ENCODE measurements at places on chromosomes 2 and 18. TPM values are rescaled to one million over a fixed set of nuclear protein-coding genes. Genes with fewer than 3 reads are reported as not detected.

Gene MAP4K3
- 36.7 TPM for total RNA-seq

Gene C2orf72
- total RNA-seq: 16.7 TPM

Gene PSTPIP2
- 9.6 TPM for total RNA-seq

Gene SERPINE2
- 37.4 TPM for total RNA-seq

Gene LYPD6B
- 40.1 TPM for total RNA-seq

Gene TUBA3E
- not detected for total RNA-seq

Gene PROKR1
- total RNA-seq: 0.10 TPM

Gene SLC9A2
- 6.3 TPM for total RNA-seq

Gene ZSWIM2
- not detected for total RNA-seq

Gene TOGARAM2
- 1.6 TPM for total RNA-seq

Gene ALPP
- 0.27 TPM for total RNA-seq

Gene RAD51AP2
- total RNA-seq: 0.12 TPM
